ENCODE measurements at places on chromosomes 1 and 21. TPM values are rescaled to one million over a fixed set of nuclear protein-coding genes. Genes with fewer than 3 reads are reported as not detected.

DNA sequence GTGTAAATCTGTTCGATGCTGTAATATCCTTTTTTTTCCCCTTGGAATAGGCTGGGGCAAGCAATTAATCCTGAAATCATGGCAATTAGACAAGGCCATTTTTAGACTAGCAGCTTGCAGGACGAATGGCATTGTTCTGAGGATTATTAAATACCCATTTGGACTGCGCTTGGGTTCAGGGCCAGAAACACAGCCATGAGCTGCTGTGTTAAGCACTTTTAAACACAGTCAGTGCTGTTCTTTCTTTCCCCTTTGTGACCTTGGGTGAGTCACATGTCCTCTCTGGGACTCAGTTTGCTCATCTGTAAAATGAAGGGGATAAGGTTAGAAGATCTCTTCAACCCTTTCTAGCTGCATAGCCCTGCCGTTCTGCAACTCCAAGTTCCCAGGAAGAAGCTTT, 58.6 kb upstream of the C8B start:
- no peak for DNase-seq

DNA sequence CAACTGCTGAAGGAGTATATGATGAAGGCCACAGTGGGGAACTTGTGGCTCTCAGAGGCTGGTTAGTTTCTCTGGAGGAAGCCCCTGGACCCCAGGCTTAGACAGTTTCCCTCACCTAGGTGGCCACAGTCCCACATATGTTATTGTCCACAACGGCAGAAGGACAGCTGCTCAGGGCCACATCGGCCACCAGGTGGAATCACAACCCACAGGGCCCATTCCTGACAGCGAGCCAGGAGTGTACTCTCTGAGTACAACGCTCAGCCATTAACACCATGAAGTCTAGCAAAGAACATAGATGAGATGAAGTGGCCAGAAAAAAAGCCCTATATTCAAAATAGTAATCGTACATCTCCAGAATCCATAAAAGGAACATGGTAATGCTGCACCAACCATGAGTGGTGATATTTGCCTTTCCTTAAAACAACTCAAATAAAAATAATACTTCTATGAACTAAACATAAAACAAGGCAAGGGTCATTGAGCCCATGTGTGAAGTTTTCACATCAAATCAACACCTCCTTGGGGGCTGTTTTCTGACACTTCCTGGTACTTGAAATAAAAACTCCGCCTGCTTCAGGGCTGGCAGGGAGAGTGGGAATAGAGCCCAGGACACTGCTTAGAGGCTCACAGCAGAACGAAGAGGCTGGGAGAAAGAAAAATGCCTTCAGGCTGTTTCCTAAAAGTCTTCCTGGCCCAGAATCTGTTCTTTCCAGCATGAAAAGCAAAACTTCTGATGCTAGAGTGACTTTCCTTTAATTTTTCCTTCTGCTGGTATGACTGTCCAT, 383.3 kb downstream of the HHAT start:
- no peak for DNase-seq

DNA sequence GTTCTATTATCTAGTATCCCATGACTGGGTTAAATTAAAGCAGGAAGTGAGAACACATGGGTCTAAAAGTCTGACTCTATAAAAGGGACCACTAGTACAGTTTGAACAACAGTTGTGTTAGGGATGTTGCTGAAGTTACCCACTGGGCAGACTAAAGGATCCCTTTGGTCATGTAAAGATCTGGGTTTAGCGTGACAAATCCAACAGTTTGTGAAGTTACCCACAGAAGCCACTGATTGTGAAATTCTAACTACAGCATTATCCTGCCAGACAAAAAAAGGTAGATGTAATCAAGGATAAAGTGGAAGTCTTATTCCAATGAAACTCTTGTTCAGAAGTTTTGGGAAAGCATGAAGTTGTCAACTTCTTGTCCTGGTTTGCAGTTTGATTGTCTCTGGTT, 5.7 kb downstream of the QSOX1 start:
- no peak for DNase-seq

DNA sequence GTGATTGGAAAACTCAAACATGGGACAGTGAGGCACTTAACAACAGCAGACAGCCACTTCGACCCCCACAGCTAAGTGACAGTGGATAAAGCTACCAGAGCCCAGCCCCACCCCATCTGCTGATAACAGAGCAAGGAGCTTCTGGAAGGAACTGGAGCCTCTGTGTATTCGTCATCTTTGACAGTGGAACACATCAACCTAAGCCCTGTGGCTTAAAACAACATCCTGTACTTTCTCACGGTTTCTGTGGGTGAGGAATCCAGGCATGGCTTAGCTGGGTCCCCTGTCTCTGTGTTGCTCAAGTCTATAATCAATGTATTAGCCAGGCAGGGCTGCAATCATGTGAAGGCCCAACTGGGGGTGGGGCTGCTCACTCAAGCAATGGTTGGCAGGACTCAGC, 18.4 kb upstream of the SIPA1L2 start:
- peak; percentile 52 for DNase-seq

GRCh38 chr1:39085174-39085573, 59.0 kb downstream of the NDUFS5 start:
- no peak for DNase-seq

GRCh38 chr21:26715878-26716506, 129.2 kb downstream of the ADAMTS1 start:
- DNase-seq, result peak; percentile 73

RNU1-1 gene
- 255 TPM for total RNA-seq

CNR2 gene
- total RNA-seq, result not detected

Measured in A172 (cell line).